Activated T-cell treated with anti-CD3 and anti-CD28 coated beads, Interleukin-2, amount 50 U/mL, for 72 hours (primary cell): ENCODE measurements at places on chromosomes 13 and 19. TPM values are rescaled to one million over a fixed set of nuclear protein-coding genes. Genes with fewer than 3 reads are reported as not detected.

DNA sequence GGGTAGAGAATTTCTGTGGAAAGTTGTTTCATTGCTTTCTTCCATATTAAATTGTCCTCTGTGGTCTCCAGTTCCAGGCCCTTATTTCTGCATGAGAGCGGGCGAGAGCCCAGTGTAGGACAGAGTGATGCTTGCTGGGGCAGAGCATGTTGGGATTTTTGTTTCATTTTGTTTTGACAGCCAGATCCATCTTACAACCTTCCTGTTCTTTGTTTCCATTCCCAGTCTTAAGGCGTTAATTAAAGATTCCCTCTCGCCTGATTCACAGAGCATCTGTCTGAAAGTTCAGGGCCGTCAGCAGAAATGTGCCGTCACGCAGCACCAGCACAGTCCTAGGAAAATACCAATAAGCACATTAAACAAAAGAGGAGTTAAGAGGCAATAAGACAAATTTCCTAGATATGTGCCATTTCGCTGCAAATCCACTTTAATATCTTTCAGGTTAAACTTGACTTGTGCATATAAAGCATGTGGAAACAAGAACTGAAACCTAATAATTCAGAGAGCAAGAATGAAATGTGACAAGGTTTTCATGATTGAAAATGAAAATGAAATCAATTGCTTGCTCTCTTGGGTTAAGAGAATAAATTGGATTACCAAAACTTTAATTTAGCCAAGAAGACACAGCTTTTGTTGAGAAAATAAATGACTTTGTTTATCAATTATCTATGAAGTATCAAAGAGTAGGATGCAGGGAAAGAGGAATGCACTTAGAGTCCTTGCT, 210.7 kb upstream of the SLC10A2 start:
- no peak for DNase-seq

Gene TNNT1
- total RNA-seq = 1.3 TPM

- peak; percentile 79 for DNase-seq
Observed at GRCh38 chr19:16342002-16342715, 17.5 kb downstream of the KLF2 start.

GRCh38 chr13:93101226-93101734, 125.3 kb upstream of the GPC6 start:
- no peak for DNase-seq

GRCh38 chr13:105721016-105721415, 814.4 kb downstream of the EFNB2 start:
- DNase-seq = no peak

- DNase-seq = no peak
Observed at GRCh38 chr13:111304041-111304544, 16.3 kb upstream of the TEX29 start.

DNA sequence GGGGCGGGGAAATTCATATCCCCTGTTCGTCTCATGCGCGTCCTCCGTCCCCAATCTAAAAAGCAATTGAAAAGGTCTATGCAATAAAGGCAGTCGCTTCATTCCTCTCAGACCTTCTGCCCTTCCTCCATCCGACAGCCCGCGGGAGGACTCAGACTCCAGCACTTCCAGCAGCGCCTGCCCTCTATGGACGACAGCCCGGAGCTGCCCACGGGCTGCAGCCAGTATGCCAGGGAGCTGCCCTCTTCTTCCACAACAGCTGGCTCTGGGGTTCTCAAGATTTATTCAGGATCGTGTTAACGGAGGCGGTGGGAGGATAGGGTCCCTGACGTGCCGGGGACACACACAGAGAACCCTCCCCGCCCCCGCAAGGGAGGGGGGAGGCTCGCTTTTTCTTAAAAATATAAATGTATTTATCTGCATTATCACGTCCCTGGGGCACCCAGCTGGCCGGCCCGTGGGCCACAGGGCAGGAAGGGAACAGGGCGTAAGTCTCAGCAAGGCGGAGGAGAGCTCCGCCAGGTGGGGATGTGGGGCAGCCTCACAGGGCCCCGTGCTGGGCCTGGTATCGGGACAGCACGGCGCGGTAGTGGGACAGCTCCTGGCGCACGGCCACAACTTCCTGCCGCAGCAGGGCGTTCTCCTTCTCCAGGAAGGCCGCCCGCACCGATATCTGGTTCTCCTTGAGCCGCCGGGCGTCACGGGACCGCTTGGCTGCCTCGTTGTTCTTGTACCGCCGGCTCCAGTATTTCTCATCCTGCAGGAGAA, 6.7 kb downstream of the DBP start:
- DNase-seq = no peak

Gene ZNF154
- total RNA-seq = 5.3 TPM

Gene PLA2G4C
- total RNA-seq = 23.9 TPM

DNA sequence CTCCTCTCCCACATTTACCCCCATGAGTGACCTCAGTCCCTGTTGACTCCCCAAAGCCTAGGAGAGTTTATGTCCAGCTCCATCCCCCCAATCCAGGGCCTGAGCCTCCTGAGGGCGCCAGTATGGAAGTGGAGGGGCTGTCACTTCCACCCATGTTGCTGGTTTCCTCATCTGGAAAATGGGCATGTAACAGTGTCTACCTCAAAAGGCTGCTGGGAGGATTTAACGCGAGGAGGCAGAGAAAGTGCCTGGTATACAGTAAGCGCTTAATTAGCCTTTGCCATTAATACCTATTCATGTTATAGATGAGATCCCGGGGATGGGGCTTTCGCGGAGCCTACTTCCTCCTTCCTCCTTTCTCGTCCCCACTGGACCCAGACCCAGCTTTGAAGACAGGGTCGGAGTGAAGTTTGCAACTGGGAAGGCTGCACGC, 476 bp downstream of the TYK2 start:
- no peak for DNase-seq

GRCh38 chr19:38834590-38834989, 3.0 kb upstream of the ECH1 start:
- no peak for DNase-seq

Gene CILP2
- total RNA-seq = 0.86 TPM

Gene ZNF681
- 7.0 TPM for total RNA-seq

Gene PBX4
- total RNA-seq = 56.8 TPM

DNA sequence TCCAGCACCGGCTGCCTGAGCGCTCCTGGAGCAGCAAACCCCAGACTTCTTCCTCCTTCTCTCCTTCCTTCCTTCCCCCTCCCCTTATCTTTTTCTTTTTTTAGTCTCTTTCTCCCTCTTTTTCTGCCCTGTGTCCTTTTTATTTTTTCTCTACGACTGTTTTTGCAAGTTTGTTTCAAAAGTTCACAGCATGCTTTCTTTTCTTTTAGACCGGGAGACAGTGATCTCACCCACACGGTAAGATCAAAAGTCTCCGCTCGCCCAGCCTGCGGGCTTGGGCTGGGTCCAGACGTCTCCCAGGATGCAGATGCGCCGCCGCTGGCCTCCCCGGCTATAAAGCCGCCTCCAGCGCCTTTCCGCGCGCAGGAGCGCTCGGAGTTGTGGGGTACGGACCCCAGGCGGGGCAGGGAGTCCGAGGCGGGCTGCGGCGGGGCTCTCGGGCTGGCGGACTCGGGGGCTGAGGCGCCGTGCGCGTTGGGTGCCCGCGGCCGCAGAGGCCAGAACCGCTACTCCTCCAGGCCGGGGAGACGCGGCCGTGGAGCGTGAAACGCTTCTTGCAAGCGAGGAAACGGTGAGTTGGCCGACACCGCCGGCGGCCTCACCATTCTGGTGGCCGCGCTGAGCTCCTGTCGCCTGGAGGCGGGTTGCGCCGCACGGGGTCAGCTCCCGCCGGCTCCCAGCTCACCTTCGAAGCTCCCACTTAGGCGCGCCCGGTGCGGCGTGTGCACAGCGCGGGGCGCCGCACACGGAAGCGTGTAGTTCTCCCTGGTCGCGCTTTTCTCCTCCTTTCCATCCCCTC, 2.0 kb upstream of the TSHZ3 start:
- no peak for DNase-seq

GRCh38 chr13:45778882-45779281, 72.7 kb downstream of the SIAH3 start:
- no peak for DNase-seq

Gene ZNF91
- 36.5 TPM for total RNA-seq

DNA sequence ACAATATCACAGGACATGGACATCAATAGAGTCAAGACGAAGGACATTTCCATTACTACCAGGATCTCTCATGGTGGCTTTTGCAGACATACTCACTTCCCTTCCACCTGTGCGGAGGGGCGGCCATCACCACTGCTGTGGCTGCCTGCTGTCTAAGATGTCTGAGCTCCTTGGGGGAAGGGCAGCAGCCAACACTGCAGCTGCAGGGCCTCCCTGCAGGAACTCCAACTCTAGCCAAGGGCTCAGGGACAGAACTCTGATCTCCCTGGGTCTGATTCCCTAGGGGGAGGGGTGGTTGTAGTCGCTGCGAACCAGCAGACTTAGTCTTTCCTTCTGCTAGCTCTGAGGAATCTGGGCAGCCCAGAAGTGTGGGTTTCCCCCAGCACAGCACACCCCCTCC, 78.9 kb upstream of the ANKRD10 start:
- DNase-seq = no peak

GRCh38 chr13:73991884-73992283, 142.3 kb downstream of the KLF12 start:
- no peak for DNase-seq

Gene ZNF17
- total RNA-seq = 12.0 TPM

- no peak for DNase-seq
Observed at GRCh38 chr13:26946684-26947343, 186.2 kb upstream of the GPR12 start.

Gene RNASEH2B
- 63.7 TPM for total RNA-seq

DNA sequence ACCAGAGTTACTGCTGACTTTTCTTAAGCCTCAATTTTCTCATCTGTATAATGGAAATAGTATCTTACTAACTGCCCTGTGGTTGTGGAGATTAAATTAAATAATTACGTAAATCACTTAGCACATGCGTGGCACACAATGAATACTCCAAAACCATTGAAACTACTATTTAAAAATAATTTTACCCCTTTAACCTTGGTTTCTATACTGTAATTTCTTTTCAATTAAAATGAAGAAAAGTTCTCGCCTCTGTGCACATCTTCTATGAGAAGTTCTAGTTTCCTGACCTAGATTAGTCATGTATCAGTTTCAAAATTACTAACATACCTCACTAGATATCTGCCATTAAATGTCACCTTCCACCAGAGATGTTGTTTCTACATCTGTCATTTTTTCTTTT, 5.7 kb downstream of the SLITRK1 start:
- no peak for DNase-seq

DNA sequence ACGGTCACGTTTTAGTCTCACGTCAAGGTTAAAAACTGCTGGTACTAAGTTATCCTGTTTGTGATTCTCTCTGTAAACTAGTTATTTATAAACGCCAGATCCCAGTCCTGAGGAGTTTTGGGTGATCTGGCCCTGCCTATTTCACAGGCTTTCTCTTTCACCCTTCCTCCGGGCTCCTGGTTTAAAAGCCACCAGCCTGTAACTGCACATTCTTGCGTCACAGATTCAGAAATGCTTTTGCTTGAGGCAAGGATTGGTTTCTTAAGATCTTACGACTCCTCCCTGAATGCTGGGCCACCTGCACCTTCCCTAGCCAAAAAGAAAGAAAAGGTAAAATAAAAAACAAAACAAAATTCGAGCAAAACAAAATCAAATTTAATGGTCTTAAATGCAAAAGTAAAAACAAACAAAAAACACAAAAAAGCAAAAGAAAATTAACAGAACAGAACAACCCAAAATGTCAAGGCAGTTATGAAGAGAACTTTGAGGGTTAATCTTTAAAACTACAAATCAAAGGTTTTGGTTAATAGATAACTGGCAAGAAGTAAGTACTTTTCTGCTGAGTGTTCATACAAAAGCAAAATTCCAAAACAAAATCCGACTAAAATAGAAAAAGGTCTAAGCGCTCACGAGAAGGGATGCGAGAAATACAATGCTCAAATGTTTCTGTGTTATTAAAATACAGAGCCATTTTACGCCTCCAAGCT, 18.6 kb upstream of the TIMM44 start:
- no peak for DNase-seq

Gene SMIM44
- total RNA-seq = not detected

Gene SSC5D
- 1.2 TPM for total RNA-seq

GRCh38 chr19:58328999-58329398, 2.2 kb downstream of the ZSCAN22 start:
- DNase-seq = peak; percentile 35

- DNase-seq = peak; percentile 7
Observed at GRCh38 chr19:38478273-38478971, 44.9 kb downstream of the RYR1 start.

Gene TJP3
- total RNA-seq = 1.7 TPM

GRCh38 chr13:91719033-91719432, 320.6 kb downstream of the GPC5 start:
- no peak for DNase-seq

DNA sequence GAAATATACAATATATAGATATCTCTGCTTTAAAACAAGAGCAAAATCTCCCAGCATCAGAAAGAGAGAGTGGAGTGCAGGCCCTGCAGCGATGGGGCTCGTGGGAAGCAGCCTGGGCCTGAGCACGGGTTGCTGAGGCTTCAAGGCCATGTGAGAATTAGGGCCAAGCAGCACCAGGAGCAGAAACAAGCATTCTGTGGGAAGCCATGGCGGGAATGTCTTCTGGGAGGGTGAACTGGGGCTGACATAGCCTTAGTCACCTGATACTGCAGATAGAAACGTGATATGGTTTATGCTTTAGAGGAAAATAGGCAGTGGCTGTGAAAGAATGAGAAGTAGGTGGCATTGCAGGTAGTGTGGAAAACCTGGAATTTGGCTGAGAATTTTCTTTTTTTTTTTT, 472.3 kb downstream of the IRS2 start:
- DNase-seq = no peak

- DNase-seq = no peak
Observed at GRCh38 chr13:20460761-20461160, 64.9 kb downstream of the CRYL1 start.

Gene PLVAP
- not detected for total RNA-seq

GRCh38 chr13:33263976-33264619, 21.5 kb downstream of the STARD13 start:
- no peak for DNase-seq

DNA sequence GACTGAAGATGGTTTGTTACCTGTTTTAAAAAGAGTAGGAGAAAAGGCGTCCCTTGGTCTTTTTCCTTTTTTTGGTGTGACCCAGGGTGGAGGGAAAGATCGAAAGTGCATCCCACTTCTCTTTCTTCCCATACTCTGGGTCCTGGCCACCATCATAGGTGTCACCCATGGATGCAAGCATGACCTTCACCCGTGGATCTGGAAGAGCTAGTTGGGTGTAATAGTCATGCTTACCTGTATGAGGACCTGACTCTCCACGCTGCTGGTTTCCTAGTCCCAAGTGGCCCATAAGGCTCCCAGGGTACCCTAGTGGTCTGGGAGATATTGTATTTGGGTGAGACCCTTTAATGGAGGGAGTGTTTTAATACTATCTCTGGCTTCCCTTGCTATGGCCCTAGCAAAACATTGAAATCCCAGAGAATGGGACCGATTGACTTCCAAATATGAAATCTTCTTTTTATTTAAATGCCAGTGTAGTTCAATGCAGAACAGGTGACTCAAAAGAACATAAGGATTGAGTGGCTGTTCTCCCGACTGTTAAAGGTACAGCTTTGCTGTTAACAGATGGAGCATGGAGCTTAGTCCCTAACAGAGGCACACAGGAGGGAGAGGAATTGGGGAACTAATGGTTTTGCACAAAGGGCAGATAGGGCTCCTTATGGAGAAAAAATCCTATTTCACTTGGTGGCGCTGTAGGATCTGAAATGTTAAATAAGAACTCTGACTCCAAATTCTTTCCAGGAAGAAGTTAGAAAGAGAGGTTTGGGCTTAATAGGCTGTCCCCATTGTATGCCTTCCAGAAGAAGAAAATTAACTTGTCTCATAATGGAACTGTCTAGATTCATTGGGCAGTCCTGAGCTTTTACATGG, 7.0 kb upstream of the ZNF550 start:
- DNase-seq = no peak

Gene LNX2
- total RNA-seq = 6.5 TPM

Gene THOP1
- 101 TPM for total RNA-seq
